ENCODE measurements at places on chromosomes 16 and 17.

DNA sequence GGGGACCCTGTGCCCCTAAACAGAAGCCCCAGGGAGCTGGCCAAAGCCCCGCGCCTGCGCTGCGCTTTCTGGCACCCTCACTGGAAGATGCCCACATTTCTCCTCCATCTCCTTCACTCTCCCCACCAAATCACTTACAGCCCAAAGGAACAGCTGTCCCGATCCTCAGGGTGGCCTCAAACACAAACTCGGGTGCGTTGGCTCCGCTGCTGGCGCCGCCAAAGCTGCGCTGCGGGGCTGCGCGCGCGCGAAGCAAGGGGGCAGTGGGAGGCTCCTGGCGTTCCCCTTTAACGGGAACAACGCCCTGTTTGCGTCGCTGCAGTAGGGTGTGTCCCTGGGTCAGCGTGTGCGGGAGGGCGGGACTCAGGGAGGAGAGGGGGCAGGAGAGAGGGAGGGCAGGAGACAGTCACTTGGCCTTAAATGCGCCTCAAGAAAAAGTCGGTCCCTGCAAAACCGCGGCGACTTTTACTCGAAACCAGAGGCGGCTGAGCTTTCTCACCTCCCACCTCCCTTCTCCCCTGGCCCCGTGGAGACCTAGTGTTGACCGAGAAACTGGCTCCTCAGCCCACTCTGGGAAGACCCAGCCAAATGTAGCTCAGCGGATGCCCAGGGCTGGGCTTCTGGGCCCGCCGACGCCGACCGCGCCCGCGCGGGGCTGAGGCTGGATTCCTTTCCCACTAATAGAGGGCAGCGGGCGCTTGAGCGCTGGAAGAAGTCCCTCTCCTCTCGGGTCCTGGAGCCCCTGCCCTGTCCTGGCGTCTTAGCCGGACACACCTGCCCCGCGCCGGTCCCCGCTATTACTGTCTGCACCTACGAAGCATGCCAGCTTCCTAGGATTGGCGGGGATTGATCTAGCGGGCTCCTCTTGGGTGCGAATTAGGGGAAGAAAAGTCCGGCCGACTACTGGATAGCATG is 2.6 kb downstream of the PMP22 start:
- DNase-seq = no peak

GRCh38 chr17:66580956-66581391 is 253.9 kb upstream of the CACNG5 start:
- no peak for DNase-seq

GRCh38 chr17:9371019-9371418 is 204.6 kb downstream of the STX8 start:
- no peak for DNase-seq

- DNase-seq = no peak
Observed at GRCh38 chr17:72253597-72253996, 132.8 kb downstream of the SOX9 start.

GRCh38 chr16:48126801-48127644 is 28.8 kb downstream of the ABCC12 start:
- DNase-seq = no peak

- DNase-seq = no peak
Observed at GRCh38 chr16:2782583-2783351, 4.6 kb downstream of the PRSS33 start.

- DNase-seq = no peak
Observed at GRCh38 chr16:65323655-65324237, 201.9 kb upstream of the CDH11 start.

GRCh38 chr17:69018022-69018615 is 42.6 kb downstream of the ABCA9 start:
- no peak for DNase-seq

DNA sequence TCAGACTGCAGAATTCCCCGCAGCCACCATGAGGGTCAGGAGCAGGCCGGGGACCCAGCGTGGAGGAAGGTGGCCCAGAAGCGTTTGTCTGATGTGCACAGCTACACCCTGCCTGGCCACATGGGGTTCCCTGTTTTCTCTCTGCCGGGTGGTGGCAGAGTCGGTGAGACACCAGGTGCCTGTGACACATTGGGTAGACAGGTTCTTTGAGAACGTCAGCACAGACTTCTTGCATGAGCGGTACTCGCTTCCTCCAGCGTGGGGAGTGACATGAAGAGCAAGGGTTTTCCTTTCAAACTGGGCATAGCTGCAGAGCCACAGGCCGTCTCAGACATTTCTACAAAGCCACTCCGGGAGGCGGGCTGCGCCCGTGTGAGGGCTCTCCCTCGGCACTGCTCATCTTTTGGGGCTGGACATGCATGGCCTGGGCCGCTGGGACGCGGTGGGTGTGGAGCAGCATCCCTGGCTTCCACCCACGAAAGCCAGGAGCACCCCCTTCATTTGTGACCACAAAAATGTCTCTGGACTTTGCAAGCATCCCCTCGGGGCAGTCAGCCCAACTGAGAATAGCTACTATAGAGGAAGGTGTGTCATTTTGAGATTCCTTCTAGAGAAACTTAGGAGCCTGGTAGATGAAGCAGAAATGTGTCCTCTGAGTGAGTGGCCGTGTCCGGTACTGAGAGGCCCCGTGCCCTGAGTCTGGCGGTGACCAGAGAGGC is 26.0 kb downstream of the NME3 start:
- DNase-seq = no peak

DNA sequence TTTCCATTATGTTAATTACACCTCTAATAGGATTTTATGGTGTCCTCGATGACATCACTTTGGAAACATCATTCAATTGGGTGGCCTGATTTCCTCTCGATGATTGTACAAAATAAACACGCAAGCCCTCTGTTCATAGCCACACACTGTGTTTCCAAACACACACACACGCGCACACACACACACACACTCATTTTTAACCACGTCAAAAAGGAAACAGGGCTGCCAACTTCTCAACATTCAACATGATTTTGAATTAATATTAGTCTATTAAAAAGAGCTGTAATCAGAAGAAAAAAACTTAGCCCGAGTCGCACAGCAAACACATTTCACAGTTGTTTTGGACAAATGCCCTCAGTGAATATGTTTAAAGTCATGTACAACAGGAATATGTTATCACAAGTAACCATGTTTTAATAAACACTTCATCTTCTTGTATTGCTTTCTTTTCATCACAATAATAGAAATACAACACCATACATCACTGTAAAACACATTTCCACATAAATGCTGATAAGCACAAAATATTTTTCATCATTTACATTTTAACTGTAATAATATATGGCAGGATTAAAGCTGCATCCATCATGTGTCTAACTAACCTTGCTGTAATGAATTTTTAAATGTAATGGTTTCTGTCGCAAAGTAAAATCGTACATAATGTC is 219.1 kb upstream of the IRX3 start:
- no peak for DNase-seq

- no peak for DNase-seq
Observed at GRCh38 chr16:5188318-5188988, 90.9 kb upstream of the EEF2KMT start.

GRCh38 chr16:80527297-80527696 is 13.5 kb upstream of the DYNLRB2 start:
- DNase-seq = peak; percentile 56

DNA sequence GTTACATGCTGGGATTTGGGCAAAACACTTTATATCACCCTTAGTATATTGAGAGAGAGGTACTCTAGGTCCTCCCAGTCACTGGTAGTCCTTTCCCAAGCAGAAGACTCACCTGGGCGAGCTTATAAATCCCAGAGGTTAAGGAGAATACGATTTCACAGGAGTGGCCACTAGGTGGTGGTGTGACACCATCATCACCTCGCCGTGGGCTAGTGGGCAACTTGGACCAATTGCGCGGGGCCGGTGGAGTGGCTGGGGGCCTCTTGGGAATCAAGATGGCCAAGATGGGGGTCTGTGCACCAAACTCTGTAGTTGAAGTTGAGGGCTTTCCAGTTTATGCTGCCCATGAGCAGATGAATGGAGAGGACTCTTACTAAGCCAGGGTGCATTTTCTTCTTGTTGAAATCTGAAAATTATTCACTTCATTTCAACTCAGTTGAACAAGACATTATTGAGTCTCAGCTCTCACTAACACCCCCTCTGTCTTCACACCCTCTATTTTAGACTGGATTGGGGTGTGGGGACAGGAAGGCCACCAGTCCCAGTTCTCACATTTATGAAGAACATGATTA is 38.2 kb upstream of the PIRT start:
- no peak for DNase-seq

DNA sequence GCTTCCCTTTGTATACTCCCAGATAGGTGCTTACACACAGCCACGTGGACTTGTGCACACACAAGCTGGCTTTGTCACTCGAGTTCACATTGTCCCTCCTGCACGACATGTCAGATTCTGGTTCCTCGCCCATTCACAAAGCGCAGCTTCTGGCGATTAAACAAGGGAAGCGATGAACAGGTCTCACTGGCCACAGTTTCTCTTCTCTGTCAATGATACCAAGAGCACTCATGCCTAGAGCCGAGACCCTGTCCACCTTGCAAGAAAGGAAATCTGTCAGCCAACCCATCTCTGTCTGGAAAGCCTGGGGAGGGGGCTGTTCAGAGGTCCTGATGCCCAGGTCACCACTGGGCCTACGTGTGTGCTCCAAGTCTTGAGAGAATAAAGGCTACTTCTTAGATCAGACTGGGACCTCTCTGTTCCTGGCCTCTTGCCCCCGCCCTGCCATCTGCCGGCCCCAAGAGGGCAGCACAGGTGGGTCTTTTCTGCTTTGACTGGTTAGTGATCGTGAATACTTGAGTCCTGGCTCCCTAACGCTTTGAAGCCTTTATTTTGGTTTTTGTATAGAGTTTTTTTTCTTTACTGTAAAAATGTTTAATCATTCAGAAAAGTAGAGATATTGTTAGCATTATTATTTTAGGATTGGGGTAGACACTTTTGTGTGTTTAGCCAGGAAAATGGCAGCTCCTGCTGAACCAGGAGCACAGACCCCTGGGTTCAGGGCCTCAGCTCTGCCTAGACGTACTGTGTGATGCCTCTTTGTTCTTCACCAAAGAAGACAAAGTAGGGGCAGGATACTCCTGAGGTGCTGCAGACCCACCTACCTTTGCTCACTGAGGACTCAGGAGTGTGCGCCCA is 104.7 kb downstream of the MRM1 start:
- DNase-seq = peak; percentile 53

GRCh38 chr17:67518876-67519275 is 141.8 kb downstream of the PITPNC1 start:
- no peak for DNase-seq

DNA sequence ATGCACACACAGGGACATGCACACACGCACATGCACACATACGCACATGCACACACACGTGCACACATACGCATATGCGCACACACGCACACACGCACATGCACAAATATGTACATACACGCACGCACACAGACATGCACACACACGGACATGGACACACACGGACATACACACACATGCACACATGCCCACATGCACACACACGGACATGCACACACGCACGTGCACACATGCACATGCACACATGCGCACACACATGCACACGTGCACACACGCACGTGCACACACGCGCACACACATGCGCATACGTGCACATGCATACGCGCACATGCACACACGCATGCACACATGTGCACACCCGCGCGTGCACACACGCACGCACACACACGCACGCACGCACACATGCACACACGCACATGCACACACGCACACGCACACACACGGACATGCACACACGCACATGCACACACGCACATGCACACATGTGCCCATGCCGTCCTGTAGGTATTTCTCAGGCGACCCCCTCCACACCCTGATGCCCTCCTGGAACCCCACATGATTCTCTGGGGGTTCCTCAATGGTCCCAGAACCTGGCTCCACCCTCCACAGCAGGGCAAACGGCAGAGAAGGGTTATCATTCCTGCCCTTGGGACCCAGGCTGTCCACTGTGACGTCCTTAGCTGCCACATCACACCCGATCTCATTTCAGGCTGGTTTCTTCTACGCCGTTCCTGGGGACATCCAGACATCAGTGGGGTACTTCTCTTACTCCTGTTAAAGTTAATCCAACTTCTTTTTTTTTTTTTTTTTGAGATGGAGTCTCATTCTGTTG is 9.6 kb upstream of the RBFOX3 start:
- no peak for DNase-seq

DNA sequence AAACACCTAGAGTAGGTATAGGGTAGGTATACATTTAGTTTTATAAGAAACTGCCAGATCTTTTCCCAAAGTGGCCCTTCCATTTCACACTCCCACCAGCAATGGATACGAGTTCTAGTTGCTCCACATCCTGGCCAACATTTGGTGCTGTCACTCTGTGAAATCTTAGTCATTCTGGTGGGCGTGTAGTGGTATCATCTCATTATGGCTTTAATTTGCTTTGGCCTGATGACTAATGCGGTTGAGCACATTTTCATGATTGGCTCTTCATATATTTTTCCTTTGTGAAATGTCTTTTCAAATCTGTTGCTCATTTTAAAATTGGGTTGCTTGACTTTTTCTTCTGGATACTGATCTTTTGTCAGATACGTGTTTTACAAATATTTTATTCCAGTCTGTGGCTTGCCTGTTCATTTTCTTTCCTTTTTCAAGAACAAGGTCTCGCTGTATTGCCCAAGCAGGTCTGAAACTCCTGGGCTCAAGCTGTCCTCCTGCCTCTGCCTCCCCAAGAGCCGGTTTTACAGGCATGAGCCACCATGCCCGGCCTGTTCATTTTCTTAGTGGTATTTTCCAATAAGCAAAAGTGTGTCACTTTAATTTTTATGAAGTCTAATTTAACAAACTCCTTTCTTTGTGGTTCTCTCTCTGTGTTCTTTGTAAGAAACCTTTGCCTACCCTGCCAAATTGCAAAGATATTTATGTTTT is 192.4 kb downstream of the SEC14L1 start:
- DNase-seq = peak; percentile 49

DNA sequence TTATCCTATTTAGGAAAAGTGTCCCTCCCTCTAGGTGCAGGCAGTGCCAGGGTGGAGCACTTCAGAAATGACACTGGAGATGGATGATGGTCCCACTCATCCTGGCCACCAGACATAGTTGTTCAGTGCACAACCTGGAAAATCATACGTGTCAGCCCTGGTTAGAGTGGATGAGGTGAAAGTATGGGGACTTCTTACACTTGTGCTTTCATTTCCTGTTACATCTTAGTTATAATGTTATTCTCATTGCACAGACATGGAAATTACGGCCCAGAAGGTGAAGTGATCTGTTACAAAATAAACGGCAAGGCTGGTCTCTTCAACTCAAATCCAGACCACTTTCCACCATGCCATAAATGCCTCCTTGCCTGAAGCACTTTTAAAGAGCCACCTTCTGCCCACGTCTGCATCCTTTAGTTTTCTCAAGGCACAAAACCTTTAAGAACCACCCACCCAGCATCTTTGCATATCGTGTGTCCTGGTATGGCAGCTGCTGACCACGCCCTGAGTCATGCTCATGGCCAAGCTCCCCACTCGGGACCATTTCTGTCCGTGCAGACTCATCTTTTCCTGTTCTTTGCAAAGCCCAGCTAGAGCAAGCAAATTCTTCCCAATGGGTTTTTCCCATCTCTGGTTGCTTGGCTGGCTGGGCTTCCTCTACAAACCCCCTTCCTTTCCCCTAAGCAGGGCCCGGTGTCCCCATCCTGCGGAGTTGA is 22.4 kb downstream of the TBC1D3B start:
- no peak for DNase-seq
